ENCODE measurements at places on chromosomes 2 and 18.

GRCh38 chr2:237281836-237282306, 132.1 kb downstream of the COL6A3 start:
- no peak for DNase-seq

- no peak for DNase-seq
Measured at GRCh38 chr2:233477548-233478433, 88.8 kb downstream of the USP40 start.

- DNase-seq, result no peak
Measured at GRCh38 chr2:220855296-220855695, 716.8 kb downstream of the EPHA4 start.

GRCh38 chr2:83756219-83756618, 702.9 kb downstream of the SUCLG1 start:
- no peak for DNase-seq

GRCh38 chr2:2899826-2900225, 477.8 kb downstream of the EIPR1 start:
- no peak for DNase-seq

GRCh38 chr18:38695559-38696280, 1130.1 kb upstream of the CELF4 start:
- DNase-seq, result no peak

DNA sequence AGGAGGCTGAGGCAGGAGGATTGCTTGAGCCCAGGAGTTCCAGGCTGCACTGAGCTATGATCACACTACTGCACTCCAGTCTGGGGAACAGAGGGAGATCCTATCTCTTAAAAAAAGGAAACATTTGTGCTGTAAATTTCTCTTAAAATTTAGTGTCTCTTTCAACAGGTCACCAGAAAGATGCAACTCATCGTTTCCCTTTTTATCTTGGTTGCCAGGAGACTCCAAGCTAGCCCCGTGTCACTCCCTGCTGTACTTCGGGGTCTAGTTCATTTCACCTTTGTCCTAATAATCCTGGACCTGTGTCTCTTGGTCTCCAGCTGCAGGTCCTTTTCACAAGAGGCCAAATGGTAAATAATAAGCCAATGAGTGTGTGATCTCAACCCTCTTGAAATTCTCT, 7.1 kb downstream of the HS1BP3 start:
- no peak for DNase-seq

GRCh38 chr2:162342321-162342720, 1.6 kb upstream of the GCA start:
- no peak for DNase-seq

GRCh38 chr2:76839826-76840225, 682.4 kb downstream of the LRRTM4 start:
- no peak for DNase-seq

DNA sequence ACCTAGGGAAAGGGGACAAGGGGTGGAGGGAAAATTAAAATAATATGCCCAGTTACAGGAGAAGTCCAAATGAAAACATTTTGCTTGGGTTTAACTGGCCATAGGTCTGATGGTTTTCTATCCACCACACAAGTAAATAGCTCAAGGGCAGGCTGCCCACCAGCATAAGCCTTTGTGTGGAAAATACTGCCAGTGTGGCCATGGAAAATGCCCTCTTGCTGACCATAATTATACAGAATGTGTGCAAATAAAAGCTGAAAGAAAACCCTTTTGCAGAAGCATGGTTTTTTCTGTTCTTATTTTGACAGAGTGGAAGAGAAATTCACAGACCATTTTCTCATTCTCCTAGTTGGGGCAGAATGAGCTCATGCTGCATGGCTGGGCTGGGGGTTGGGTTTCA, 111.3 kb upstream of the SIX2 start:
- no peak for DNase-seq

- no peak for DNase-seq
Measured at GRCh38 chr2:64291181-64291580, 147.0 kb upstream of the PELI1 start.

DNA sequence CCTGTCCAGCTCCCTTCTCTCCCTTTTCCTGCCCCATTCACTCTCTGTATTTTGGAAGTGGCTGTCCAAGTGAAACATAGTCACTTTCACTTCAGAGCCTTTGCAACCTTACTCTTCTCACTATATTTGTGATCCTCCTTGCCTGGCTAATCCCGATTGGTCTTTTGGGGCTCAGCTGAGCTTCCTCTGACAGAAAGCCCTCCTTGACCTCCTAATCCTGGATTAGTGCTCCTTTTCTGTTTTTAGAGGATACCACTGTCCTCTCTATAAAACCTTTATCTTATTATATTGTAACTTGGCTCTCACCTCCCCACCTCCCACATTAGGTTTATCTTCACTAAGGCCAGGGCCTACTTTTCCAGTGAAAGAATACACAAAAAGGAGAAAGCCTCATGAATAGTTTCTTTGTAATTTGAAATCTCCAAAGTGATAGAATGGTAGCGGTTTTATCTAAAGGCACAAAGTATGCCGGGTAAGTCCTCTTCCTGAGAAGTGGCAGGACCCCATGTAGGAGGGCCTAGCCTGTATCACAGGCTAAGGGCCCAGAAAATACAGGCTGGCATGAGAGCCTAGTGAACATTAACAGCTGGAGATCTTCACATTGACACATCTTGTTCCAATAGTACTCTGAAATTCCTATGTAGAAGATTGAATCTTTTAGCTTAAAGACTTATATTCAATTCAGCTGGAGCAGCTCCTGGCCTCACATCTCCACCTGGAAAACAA, 83.1 kb upstream of the GAREM1 start:
- no peak for DNase-seq

- DNase-seq, result no peak
Measured at GRCh38 chr18:23495723-23496440, 7.4 kb upstream of the RMC1 start.

- no peak for DNase-seq
Measured at GRCh38 chr2:64504774-64505720, 19.1 kb upstream of the AFTPH start.

DNA sequence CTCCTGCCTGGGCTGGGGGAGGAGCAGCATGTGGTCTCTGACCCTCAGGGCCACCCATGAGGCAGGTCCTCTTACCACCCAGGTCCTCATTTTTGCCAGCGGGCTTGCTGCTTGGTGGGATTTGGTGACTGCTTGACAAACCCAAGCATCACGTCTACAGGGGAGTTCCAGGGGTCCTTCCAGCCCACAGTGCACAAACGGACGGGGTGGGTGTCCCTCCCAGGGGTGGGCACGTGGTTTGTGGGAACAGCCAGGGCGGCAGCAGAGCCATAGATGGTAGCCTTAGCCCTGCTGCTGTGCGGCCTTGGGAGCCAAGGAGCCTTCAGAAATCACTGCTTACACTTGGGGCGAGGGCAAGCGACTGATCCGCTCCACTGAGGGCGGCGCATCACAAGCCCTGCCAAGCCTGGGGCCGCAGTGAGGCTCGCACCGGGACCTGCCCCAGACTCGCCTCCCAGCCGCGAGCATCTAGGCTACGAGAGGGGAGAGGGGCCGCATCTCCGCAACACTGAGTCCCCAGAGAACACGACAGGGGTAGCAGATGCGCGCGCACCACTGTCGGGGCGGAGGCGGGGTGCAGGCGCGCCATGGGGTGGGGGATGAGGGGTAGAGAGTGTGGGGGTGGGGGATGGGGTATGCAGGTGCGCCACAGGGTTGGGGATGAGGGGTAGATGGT, 36.9 kb downstream of the SNED1 start:
- DNase-seq, result no peak

- DNase-seq, result no peak
Measured at GRCh38 chr2:224722250-224722649, 6.1 kb upstream of the CCDC195 start.

GRCh38 chr2:188788621-188789020, 185.6 kb upstream of the COL3A1 start:
- no peak for DNase-seq

DNA sequence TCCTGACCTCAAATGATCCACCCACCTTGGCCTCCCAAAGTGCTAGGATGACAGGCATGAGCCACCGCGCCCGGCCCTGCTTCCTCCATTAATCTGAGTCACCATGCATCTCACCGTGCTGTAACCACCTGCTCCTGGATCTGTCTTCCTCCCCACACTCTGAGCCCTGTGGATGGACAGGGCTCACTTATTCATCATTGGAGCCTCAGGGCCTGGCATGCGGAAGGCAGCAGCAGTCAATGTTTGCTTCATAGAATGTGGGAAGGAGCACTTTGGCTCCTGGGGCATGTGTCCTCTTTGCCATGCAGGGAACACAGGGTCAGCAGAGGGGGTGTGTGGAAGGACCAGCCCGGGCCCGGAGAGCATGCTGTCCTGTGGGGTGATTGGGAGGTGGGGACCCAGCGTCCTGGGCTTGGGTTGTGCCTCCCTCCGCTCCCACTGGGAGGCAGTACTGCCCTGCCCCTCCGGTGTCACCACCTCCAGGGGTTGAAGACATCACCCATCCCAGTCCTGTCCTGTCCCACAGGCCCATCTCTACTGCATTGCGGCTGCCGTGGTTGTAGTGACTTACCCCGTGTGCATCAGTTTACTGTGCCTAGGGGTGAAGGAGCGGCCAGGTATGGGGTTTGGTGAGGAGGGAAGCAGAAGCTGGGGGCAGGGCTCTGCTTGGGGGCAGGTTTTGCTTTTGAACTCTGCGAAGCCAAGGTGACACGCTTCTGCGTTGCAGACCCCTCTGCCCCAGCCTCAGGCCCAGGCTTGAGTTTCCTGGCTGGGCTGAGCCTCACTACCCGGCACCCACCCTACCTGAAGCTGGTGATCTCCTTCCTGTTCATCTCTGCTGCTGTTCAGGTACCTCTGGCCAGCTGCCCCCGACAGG, 11.5 kb downstream of the MFSD2B start:
- no peak for DNase-seq

DNA sequence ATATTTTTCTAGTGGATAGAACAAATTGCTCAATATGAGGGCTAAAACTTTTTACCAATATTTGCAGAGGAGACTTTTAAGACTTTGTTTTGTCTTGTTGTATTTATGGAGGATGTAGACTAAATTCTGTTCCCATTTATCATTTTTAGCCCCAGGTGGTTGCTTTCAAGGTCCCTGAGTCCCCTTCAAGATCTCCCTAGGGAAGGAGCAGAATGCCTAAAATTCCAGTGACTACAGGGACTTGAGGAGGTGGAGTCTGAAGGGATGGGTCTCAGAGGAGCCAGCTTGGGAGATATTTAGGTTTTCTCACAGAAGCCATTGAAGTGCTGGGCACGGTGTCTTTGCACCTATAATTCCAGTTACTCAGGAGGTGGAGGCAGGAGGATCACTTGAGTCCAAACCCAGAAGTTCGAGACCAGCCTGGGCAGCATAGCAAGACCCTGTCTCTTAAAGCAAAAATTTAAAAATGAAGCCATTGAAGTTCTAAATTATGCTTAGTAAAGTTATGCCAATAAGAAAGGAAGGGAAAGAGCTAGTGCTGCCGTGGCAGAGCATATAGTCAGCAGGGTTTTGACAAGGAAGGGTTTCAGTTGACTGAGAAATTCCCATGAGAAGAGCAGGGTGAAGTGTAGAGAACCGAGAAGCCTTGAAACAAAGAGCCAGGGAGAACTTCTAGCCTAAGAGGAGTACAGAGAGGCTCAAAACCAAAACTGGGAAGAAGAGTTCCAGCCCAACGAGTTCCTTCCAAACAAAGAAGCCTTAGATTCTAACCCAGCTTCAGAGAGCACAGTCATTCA, 43.4 kb downstream of the COMMD1 start:
- DNase-seq, result no peak

DNA sequence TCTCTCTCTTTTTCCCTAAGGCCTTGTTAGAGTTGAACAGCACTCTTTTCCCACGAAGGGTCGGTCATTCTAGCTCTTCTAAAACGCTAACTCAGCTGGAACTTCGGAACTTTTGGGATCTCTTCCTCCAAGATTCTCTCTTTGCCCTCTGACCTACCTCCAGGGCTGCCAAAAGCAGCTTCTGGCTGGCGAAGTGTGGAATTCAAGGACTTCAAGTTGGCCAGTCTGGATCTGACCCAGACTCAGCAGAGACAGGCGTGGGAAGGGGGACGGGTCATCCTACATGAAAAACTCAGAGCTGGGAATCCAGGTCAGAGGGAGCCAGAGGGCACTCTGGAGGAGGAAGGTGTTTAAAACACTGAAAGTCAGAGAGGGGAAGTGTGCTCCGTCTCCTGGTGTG, 305.5 kb upstream of the HDAC4 start:
- no peak for DNase-seq

DNA sequence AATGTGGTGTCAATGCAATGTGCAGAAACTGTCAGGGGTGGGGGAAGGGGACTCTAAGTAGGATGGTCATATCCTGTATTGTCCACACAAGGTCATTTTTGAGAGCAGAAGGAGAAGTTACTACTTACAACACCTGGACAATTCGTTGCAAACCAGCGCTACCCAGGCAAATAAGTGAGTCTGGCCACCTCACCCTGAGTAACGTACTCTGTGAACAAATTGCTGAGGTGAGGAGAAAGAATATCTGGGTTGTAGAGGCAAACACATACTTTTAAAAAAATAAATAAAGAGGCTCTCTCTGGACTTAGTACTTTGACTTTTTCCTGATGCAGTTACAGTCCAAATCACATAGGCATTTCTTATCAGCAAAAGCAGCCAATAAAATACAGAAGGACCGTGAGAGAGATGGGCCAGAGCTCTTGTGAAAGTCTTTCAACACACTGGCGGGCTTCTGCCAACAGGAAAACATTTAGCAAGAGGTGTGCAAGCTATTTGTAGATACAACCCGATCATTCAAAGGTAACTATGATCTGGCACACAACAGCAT, 268.2 kb upstream of the ID2 start:
- no peak for DNase-seq

- no peak for DNase-seq
Measured at GRCh38 chr2:15160201-15160991, 400.7 kb downstream of the NBAS start.

GRCh38 chr2:7190587-7191324, 273.5 kb downstream of the RNF144A start:
- no peak for DNase-seq

All from progenitor cell of endocrine pancreas (in vitro differentiated cells).